Neuronal stem cell (in vitro differentiated cells): ENCODE measurements at places on chromosomes 2 and 18.

DNA sequence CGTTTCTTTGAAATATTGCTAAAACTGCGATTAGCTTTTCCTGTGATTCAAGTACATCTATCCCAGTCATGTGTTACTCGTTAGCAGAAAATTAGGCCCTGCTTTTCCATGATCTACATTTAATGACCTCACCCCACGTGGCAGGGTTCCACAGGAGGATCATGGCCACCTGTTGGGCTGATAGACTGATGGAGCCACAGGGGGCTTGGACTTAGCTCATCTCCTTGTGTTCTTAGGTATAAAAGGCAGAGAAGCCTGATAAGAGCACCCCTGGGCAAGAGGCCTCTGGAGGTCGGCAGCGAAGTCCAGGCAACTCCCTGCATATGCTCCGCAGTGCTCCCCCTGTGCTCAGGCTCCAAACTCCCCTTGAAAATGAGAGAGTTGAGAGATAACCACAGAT is 12.9 kb downstream of the FZD7 start:
- no peak for DNase-seq

DNA sequence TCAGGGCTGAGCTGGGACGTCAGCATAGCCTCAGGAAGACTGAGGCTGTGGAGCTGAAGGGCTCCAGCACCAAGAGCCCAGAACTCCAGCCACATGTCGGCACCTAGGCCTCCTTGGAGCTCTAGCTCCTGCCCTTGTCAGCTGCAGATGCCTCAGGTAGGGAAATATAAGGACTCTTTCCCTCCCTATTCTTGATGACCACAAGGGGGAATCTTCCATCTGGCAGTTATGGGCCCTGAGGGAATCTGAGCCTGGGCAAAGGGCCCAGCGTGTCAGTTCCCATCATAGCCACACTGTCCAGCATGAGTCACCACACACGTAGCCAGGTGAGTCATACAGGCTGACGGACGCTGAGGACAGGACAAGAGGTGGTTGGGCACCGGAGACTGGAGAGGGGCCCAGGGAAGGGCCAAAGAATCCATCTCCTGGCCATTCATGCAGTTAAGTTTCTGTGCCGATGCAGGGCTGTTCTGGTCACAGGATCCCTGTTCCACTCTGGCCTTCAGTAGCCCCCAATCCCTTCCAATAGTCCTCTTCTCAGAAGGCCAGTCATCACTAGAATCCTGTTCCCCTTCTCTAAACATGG is 1.8 kb downstream of the MPV17 start:
- no peak for DNase-seq

DNA sequence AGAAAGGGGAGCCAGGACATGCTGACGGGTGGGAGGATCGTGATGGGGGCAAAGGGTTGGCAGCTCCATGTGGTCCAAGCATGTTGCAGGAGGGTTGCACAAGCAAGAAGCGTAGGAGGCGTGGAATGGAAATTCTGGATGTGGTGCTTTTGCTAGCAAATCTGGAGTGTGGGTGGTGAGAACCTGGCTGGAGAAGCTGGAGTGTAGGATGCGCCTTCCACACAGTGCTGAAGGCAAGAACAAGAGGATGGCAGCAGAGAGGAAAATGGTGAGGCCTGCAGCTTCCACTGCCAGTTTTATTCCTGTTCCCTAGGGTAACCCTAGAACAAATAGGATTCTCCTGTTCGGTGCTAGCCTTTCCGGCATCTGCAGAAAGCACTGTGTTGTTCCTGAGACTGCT is 22.4 kb downstream of the CREG2 start:
- no peak for DNase-seq

DNA sequence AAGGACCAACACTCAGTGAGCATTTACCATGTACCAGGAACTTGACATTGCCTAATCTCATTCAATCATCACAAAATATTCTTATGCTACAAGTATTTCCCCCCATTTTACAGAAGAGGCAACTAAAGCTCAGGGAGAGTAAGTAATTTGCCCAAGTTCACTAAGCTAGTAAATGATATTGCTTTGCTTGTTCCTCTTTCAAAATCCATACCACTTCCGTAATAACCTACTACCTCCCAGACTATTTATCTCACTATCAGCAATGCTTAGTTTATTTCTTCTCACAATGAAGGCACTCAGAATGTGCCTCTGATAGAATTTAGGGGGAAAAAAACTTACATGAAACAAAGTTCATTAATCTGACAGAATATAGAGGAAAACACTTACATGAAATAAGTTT is 1070.9 kb upstream of the FANCL start:
- no peak for DNase-seq

DNA sequence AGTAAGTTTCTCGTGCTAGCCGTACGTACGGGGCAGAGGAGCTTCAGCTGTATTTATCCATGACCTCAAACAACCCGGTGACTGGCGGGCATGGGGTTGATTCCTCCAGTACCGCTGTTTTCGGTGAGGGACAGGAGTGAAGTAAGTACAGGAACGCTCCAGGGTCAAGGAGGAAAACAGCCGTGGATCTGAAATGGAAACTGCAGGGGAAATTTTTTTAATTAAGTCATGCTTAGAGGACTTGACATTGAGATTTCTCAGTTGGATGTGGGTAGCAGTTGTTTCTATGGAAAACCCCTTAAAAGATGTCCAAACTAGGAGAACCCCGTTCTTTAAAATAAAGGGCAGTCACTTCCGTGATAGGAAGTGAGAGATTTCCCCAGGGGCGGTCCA is 1.2 kb downstream of the RAB12 start:
- DNase-seq: no peak

DNA sequence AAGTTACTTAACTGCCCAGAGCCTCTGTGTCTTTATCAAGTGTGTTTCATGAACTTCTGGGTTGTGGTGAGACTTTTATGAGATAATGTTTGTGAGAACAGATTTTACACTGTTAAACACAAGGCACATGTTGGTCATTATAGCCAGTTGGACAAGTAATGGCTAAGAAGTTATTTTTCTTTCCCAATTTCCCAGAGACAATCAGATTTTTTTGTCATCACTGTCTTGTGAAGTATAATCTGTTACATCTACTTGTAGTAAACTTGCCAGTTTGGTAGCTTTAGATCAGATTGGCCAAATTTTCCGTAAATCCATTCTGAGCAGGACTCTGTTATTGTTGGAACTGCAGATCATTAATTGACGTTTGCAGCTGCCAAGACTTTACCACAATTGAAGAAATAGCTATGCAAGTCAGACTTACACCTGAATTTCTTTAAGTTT is 838.8 kb downstream of the SLC4A3 start:
- DNase-seq: no peak
